Cerebellum (tissue), 4 donors: ENCODE measurements at places on chromosomes 3 and 15.

DNA sequence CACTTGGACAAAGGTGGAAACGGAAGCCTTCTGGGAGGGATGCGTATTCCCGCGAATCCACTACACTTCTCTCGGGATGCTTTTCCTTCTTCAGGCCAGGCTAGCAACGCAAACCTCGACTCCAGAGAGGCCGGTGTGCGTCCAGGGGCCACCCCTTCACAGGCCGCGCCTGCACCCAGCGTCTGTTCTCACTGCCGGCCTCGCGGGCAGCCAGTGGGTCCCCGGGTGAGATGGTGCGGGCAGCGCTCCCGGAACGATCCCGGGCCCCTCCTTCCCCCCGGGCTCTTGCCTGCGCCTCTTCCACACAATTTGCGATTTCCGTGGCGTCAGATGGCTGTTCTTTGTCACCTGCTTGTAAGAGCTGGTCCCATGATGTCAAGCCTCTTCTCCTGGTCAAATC is 27.3 kb downstream of the GABRA5 start:
- DNase-seq = no peak

GRCh38 chr15:89399238-89400115 is 64.9 kb upstream of the POLG start:
- DNase-seq = peak; percentile 63

GRCh38 chr15:40782609-40783227 is 12.9 kb downstream of the C15orf62 start:
- peak; percentile 44 for DNase-seq

DNA sequence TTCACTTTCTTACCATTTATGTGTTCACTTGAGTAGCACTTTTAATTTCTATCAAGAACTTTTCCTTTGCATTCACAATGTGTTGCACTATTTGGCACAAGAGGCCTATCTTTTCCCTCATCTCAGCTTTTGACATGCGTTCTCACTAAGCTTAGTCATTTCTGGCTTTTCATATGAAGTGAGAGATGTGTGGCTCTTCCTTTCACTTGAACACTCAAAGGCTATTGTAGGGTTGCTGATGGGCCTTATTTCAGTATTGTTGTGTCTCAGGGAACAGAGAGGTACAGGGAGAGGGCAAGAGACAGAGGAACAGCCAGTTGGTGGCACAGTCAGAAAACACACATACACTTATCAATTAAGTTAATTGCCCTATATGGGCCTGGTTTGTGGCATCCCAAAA is 127.4 kb upstream of the MLF1 start:
- DNase-seq = no peak

DNA sequence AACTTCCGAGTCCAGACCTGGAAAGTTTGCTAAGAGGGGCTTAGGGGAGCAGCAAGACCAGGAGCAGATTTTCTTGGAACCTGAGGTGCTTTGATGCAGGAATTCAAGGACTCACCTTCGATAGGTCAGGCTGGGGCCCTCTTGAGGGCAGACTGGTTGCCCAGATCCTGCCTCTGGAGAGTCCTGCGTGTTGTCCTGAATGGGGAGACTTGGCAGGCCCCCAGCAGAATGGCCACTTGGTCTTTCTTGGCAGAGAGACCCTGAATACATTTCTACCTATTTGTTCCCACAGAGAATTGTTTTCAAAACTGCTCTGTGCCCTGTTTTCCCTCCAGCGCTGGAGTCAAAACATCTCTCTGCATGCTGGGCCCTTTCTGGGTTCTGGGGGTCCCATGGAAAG is 4.2 kb downstream of the KLF13 start:
- no peak for DNase-seq

GRCh38 chr15:47663101-47663500 is 54.2 kb upstream of the SEMA6D start:
- no peak for DNase-seq

DNA sequence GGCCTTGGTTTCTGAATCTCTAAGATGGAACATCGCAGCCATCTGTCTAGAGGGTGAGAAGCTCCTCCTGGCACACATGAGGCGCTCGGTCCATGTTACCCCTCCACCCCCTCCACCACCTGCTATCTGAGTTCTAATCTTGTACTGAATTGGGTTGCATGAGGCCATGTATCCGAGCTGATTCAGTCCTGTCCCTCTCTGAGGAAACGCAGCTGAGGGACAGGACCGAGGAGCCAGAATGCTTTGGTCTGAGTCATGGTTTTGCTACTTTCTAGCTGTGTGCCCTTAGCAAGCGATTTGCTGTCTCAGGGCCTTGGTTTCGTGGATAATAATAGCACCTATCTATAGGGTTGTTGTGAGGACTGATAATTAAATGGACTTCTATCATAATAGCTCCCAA is 87.8 kb upstream of the SEC13 start:
- DNase-seq = no peak

GRCh38 chr3:13532085-13532484 is 16.8 kb upstream of the FBLN2 start:
- DNase-seq = no peak

DNA sequence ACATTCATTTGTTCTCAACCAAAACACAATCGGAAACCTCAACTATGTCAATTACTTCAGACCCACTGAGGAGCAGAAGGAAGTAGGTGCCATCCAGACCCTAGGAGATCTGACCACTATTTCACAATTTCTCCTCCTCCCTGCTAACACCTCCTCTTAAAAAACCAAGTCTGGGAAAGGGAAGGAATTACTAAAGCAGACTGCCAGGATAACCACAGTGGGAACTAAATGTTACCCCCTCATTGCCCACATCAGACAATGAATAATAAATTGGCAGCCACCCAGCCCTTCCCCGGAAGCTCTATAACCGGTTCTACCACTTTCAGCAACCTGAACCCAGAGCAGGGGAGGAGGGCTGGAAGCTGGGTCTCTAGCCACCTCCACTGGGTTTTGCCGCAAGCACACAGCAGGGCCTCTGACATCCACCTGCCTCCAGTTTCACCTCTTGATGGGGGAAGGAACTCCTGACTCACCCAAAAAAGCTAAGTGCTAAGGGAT is 17.6 kb downstream of the C15orf62 start:
- DNase-seq = no peak

GRCh38 chr3:156665291-156665690 is 9.1 kb upstream of the TIPARP start:
- no peak for DNase-seq

- DNase-seq = no peak
Observed at GRCh38 chr15:39921274-39921638, 1.2 kb upstream of the GPR176 start.

- no peak for DNase-seq
Observed at GRCh38 chr3:10465161-10465560, 40.2 kb downstream of the ATP2B2 start.

DNA sequence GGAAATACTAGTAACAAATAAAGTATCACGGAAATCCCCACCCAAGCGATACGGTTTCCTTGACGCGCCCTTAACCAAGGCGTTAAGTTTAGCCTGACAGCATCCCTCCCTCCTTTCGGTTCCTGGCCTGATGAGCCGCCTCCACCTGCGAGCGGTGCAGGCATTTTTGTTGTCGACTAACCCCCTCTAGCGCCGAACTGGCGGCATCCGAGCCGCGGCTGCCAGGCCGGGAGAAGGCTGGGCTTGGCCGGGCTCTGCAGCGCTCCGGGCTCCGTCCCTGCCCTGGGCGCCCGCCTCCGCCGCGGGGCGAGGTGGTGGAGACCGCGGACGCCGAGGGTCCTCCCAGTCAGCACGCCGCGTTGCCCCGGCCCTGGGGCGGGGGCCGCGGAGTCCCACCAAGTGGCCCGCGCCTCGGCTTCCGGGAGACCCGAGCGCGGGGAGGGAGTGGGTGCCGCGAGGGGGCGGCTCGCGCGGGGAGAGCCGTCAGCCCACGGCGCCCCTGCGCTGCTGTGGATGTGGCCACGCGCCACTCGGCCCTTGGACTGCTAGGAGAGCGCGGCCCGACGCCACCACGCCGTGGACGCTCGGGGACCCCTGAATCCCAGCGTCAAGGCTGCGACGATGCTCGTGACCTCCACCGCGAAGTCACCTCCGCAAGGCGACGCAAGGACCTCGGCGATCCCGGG is 1.1 kb upstream of the EPHA6 start:
- peak; percentile 76 for DNase-seq

DNA sequence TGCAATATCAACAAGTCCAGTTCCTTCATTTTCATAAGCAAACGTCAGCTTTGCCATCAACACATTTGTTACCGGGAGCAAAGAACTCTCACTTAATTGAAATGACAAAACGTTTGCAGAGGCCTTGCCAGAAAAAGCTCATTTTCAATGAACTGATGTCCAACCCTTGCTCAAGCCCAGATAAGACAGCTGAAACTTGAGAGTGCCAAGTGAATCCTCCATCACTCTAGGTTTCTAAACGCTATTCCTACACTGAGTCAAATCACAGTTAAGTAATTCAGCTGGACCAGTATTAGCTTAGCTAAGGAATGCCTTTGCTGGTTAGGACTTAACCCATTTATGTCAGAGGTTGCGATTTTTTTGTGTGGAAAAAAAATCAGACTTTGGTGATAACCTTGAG is 11.5 kb downstream of the CHSY1 start:
- DNase-seq = no peak

GRCh38 chr3:17632401-17633100 is 109.9 kb downstream of the TBC1D5 start:
- no peak for DNase-seq

GRCh38 chr15:71761649-71762048 is 48.7 kb upstream of the NR2E3 start:
- no peak for DNase-seq

DNA sequence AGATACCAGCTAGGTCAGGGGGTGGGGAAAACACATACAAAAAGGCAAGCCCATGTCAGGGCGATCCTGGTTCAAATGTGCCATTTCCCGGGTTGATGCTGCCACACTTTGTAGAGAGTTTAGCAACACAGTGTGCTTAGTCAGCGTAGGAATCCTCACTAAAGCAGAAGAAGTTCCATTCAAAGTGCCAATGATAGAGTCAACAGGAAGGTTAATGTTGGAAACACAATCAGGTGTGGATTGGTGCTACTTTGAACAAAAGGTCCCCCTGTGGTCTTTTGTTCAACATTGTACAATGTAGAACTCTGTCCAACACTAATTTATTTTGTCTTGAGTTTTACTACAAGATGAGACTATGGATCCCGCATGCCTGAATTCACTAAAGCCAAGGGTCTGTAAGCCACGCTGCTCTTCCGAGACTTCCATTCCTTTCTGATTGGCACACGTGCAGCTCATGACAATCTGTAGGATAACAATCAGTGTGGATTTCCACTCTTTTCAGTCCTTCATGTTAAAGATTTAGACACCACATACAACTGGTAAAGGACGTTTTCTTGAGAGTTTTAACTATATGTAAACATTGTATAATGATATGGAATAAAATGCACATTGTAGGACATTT is 28.9 kb downstream of the TPM1 start:
- no peak for DNase-seq

DNA sequence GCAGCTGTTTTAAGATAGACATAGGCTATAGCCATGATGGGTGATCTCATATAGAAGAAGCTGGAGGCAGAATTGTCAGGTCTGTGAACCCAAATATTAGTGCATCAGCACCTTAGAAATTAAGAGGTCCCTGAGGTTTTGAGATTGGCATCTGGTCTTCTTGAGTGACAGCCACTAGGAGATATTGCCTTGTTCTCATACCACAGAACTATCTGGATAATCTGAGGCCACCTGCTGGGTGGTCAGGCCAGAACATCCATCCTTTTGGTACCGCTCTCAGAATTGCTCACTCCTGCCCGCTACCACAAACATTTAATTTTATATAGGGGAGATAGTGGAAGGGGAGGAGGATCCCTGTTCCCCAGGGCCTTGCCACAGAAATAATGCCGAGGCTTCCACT is 210.6 kb upstream of the ZPLD1 start:
- DNase-seq = no peak

DNA sequence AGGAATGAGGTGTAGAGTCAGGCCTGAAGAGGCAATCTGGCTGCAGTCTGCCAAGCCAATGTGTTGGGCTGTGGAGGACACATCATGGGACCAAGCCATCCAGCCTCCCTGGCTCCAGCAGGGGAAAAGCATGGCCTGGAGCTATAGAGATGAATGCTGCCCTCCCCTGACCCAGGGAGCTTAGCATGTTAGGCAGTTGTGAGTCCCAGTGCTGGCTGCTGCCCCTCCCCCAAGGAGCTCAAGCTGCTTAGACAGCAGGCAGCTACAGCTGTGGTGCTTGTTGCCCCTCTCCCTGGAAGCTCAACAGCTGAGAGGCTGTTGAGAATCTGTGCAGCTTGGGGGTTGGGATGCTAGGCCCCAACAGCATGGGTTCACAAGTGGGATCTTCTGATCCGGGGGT is 85.6 kb upstream of the DNAJC19 start:
- DNase-seq = no peak

- no peak for DNase-seq
Observed at GRCh38 chr15:98537516-98538060, 110.8 kb upstream of the IGF1R start.

- DNase-seq = no peak
Observed at GRCh38 chr3:97822359-97822775, 556 bp downstream of the CRYBG3 start.

- no peak for DNase-seq
Observed at GRCh38 chr15:92510163-92510882, 116.6 kb downstream of the ST8SIA2 start.

DNA sequence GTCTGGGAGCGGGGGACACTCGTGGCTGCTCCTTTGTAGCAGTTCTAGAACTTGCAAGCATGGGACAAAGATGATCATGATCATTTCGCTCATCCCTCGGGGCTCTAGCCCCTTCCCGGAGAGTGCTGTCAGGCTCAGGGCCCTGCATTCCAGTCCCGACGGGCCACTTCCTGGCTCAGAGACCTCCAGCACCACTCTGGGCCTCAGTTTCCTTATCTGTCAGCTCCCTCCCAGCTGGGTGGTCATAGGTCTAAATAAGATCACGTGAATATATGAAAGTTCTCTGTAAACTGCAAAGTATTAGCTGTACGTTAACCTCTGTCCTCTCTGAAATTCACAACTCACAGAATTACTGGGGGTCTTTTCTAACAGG is 52.8 kb upstream of the SLC6A11 start:
- DNase-seq = no peak

- no peak for DNase-seq
Observed at GRCh38 chr15:94844538-94845389, 613.4 kb downstream of the MCTP2 start.

GRCh38 chr3:21962456-21962855 is 211.4 kb upstream of the ZNF385D start:
- DNase-seq = no peak

- DNase-seq = no peak
Observed at GRCh38 chr3:78718707-78719106, 1049.1 kb downstream of the ROBO1 start.

DNA sequence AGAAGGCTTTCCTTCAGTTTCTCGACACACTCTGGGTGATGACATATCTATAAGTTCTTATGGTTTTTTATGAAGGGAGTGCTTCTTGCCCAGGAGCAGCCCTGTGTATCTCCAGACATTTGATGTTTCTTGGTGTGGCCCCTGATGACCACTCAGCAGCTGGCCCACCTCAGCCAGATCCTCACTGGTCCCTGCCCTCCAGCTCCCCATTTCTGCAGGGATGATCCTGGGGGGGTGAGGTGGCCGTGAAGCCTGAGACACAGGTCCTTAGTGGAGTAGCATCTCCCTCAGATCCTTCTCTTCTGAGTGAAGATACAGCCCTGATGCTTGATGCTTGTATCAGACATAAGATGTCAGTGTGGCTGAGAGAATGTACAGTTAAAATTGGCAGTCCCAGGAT is 127.7 kb downstream of the LRRC3B start:
- DNase-seq = no peak
